ENCODE measurements at places on chromosomes 6 and 20.

DNA sequence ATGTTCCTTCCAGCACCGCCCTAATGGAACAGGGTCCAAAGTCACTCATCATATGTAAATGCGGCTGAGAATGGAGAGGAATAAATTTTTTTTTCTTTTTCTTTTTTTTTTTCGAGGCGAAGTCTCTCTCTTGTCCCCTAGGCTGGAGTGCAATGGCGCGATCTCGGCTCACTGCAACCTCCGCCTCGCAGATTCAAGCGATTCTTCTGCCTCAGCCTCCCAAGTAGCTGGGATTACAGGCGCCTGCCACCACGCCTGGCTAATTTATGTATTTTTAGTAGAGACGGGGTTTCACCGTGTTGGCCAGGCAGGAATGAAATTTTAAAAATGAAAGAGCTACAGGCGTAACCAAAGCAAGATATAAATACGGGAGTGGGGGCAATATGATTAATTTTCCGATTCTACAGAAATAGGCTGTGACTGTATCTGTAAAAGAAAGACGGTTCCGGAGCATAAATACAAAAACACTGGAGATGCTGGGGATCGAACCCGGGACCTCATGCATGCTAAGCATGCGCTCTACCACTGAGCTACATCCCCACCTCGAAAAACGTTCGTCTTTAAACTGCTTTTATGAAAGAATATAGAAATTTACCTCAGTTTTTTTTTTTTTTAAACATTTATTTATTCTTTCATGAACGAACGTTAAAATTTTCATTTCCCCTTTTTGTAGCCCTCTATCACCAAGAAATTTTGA lies 132.2 kb downstream of the GPX5 start:
- no peak for DNase-seq

DNA sequence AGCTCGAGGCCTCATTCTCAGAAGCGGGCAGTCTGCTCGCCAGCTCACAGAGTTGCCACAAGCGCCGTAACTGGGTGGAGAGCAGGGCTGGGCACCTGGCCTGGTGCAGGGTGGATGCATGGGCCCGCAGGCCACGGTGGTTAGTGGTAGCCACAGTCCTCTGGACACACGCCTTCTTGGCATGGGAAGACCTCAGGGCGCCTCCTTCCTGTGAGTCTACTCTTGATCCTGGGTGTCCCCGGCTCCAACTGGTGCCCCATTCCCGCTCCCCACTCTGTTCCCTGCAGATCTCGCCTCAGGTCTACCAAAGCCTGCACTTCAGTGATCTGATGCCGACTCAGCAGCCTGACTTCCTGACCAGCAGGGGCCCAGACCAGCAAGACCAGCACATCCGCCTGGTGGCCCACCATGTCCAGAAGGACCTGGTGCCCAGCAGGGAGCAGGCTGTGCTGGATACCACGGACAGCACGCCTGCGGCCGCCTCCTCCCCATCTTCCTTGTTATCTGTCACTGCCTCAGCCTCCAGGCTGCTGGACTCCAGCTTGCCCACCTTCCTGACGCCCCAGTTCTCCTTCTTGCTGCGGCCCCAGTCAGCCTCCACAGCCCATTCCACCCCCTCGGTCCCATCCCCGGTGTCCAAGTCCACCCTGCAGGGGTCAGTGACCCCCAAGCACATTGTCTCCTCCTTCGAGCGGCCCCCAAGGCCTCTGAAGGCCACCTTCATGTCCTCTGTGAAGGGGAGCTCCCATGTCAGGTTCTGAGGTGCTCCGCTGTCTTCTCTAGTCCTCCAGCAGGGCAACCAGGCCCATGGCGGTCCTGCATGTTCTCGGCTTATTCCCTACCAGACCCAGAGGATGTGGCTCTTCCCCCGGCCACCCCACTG lies 43.1 kb downstream of the SUN5 start:
- no peak for DNase-seq

GRCh38 chr6:129785756-129786135 lies 75.4 kb downstream of the TMEM244 start:
- DNase-seq, result no peak

GRCh38 chr6:15437090-15437635 lies 191.3 kb downstream of the JARID2 start:
- no peak for DNase-seq

GRCh38 chr6:8462694-8463093 lies 27.3 kb upstream of the SLC35B3 start:
- DNase-seq, result no peak

DNA sequence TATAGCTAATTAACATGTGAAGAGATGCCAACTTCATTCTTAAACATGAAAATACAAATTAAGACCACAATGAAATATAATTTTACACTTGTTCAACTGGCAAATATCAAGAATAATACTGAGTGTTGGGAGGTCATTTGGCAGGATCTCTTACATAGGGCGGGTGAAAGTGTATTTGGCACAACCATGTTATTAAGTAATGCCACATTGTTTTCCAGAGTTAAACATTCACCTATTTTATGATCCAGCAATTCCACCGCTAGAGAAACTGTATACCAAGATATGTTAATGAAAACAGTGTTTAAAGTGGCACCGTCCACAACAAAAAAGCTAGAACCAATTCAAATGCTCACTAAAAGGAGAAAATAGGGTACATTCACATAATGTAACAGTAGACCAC lies 14.1 kb downstream of the MOCS1 start:
- DNase-seq, result no peak
